Right ventricle myocardium inferior (tissue), 1 donor: ENCODE measurements at places on chromosomes 5 and 9. TPM values are rescaled to one million over a fixed set of nuclear protein-coding genes. Genes with fewer than 3 reads are reported as not detected.

DNA sequence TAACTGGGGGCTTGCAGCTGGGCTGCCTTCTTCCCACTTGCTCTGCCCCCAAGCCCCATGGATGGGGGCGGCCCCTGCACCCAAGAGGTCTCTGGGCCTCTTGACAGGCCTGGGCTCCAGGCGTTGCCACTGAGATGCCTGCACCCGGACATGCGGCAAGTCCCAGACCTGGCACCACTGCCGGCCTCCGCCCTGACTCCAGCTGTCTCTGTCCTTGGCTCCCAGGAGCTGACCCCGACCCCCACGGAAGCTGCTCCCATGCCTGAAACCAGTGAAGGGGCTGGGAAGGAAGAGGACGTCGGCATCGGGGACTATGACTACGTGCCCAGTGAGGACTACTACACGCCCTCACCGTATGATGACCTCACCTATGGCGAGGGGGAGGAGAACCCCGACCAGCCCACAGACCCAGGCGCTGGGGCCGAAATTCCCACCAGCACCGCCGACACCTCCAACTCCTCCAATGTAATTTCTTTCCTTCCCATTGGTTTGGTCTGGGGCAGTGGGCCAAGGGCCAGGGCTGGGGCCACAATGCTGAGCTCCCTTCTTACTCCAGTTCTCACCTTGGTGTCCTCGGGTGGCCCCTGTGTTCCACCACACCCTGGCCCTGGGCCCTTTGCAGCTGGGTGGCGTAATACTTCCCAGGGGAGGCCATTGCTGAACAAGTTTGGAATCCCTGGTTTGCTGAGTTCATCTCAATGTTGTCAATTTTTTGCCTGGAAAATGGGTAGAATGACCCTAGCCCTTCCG is 88.6 kb downstream of the COL5A1 start:
- DNase-seq = peak; percentile 84

- no peak for DNase-seq
Observed at GRCh38 chr9:120937596-120937995, 11.0 kb upstream of the TRAF1 start.

The NR6A1 gene
- 1.2 TPM for total RNA-seq

DNA sequence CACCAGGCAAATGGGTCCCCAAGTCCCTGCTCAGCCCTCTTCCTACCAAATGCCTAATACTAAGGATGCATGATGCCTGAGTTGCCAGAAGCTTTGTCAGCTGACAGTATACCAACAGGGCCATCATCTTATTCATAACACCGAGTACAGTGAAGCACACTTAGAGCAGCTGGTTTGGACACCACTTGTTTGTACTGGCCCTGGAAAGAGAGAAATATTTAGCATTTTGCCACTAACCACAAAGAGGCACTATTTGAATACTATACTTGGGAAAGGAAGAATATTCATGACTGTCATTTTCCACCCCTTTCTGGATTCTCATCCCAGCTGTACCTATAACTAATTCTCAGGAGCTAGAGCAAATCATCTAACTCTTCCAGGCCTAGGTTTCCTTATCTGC is 364.4 kb upstream of the KIF2A start:
- DNase-seq = no peak

The PCDHA6 gene
- total RNA-seq = not detected

DNA sequence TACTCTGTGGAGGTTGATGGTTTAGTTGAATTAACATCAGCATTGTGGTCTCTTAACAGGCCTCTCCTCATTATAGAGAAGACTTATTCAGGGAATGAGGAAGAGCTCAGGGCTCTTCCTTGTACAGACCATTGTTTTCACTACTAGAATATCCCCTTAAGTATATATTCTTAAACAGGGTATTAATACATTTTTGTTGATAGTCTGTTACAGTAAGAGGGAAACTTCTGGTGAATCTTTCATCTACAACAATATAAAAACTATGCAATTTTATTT is 330.7 kb downstream of the ADGRV1 start:
- no peak for DNase-seq

The MED10 gene
- total RNA-seq = 28.9 TPM

DNA sequence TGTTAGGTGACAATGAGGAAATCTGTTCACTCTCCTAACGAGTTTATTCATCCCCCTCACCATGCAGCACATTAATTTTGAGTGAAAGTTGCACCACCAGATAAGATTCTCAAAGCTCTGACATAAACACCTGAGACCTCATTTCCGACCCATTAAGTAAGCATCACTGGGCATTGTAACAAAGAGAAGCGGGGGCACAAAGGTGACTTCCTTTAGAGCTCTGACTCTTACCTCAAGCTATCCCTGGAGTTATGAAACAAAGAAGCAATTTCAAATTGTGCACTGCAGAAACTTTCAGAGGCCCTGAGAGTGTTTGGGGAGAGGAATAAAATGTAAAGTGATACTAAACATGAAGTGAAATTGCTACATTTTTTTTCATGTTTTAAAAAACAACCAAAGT is 29.5 kb downstream of the C5orf15 start:
- no peak for DNase-seq

DNA sequence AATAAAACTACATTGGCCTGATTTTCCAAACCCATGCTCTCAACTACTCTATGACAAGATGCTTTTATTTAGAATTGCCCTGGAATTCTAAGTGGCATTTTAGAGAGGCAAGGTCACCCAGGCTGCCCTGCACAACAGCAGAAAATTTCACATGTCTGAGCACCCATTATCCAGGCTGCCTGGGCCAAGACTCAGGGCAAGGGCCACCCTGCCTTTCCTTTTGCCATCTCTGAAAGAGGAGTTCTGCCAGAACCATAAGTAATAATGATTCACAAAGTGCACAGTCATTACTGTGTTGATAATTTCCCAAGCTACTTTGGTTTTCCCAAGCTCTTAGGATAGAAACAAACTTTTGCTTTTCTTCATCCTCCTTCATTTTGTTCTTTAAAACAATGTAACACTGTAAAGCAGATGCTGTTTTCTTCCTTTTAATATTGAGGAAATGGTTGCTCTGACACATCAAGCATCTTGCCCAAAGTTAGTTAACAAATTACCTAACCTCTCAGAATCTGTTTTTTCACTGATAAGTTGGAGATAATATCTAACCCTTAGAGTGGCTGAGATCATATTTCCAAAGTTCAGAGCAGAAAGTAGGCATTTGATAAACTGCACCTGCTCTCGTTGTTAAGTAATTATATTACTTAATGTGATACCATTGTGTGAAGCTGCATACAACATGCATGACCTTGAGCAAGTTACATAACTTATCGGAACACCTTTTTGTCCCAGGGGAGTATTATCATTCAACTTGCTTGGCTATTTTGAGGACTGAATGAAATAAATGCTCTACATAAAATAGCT is 325.6 kb downstream of the PRELID2 start:
- DNase-seq = no peak

The BTNL3 gene
- total RNA-seq = not detected

- DNase-seq = no peak
Observed at GRCh38 chr5:127429928-127430327, 87.5 kb upstream of the PRRC1 start.

- DNase-seq = no peak
Observed at GRCh38 chr5:87900419-87900818, 368.2 kb downstream of the TMEM161B start.

The PCDHB5 gene
- 1.6 TPM for total RNA-seq

GRCh38 chr5:1732945-1733344 is 66.7 kb downstream of the MRPL36 start:
- DNase-seq = no peak

- DNase-seq = no peak
Observed at GRCh38 chr5:14201325-14202045, 58.3 kb downstream of the TRIO start.

The IER5L gene
- total RNA-seq = 4.6 TPM

The SPATA31C1 gene
- not detected for total RNA-seq

DNA sequence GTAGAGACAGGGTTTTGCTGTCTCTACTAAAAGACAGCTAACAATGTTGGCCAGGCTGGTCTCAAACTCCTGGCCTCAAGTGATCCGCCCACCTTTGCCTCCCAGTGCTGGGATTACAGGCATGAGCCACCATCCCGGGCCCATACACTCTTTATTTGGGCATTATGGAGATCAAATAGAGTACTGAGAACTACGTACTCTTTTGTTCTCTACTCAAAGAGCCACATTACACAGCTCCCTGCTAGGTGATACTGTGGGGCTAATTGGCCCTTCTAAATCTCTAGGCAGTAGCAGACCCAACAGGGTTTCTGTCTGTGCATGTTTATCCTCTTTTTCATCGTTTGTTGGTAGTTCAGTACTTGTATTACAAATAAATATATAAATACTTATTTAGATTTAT is 16.1 kb downstream of the CKMT2 start:
- no peak for DNase-seq

The OR1L1 gene
- not detected for total RNA-seq

DNA sequence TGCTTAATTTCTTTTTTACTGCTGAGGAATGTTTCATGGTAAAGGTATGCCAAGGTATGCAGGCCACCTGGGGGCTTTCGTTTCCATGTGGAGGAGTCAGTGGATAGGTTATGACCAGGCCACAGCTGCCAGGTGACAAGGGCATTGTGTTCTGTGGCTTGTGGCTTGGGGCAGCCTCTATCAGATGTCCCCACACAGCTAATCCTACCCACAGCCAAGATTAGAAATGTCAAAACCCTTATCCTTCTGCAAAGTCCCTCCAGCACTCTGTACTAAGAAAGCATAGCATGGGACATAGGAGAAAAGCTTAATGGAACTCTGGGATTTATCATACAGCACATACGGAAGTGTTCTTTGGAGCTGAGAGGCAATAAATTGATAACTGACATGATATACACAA is 171.2 kb upstream of the S1PR3 start:
- no peak for DNase-seq

GRCh38 chr5:139648205-139649081 is at the start of gene CXXC5:
Gene CXXC5, plus strand, starts transcription at chr5:139648349. Its CDS starts 32,175 bp downstream, at chr5:139680524.
- peak; percentile 89 for DNase-seq

The HSPB3 gene
- total RNA-seq = 549 TPM

DNA sequence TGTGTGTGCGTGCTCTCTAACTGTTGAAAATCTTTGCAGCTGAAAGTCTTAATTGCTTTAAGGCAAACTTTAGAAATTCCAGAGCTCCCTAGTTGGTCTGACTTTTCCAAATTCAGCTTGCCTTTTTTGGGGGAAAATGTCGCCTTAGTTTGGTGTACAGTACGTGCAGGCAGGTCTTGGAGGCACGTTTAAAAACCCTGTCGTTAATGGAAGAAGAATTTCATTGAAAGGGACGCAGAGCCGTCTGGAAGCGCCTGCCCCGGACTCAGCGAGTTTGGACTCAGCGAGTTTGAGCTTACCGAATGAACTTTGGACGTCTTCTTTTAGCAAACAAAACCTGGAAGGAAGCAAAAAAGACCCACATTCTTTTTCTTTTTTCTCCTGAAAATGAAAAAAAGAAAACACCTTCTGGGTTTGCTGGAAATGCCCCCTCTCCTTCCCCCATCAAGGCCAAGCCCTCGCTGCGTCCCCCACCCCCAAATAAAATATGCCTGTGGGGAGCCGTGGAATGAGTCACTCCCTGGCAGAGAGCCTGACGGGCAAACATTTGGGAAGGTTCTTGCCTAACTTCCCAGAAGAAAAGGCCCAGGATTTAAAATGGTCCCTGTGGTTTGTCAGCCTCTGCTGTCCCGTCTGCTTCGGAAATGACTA is 1.5 kb downstream of the NEK6 start:
- peak; percentile 68 for DNase-seq

DNA sequence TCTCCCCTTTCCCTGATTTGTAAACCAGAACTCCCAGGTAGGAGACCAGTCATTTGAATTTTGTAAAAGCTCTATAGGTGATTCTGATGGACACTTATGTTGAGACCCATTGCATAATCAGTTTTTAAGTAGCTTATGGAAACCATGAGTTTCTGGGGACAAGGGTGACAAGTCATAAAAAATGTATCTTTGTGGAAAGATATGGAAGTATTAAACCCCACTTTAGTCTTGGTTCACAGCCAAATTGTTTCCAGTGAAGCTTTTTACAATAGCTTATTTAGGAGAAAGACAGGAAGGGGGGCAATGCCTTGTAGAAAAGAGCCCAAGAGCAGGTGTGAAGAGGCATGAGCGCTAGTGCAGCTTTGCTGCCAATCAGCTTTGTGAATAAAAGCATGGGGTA is 453 bp upstream of the CCL28 start:
- no peak for DNase-seq

The ARPC5L gene
- total RNA-seq = 41.8 TPM

- DNase-seq = no peak
Observed at GRCh38 chr5:91106842-91107511, 276.1 kb downstream of the ARRDC3 start.

- peak; percentile 46 for DNase-seq
Observed at GRCh38 chr9:95138474-95138873, 179.0 kb downstream of the FANCC start.

- DNase-seq = no peak
Observed at GRCh38 chr9:88657893-88658292, 122.9 kb downstream of the NXNL2 start.

DNA sequence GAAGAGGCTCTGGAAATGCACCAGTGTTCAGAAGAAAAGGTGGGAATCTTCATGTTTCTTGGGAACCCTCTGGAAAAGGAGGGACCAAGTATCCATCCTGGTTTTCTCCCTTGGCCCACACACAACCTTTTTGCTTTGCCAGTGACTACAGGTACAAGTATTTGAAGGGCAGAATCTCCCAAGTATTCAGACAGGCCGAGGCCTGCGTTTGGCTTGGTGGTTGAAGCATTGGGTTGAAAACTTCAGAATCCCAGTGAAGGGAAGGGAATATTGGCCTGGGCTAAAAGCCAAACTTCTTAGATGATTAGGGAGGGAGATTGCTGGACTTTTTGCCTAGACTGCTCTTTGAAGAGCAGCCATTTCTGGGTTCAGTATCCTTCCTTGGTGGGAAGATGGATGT is 71.9 kb downstream of the UBAP1 start:
- DNase-seq = no peak

GRCh38 chr5:150397146-150397781 is 15.4 kb downstream of the CD74 start:
- DNase-seq = no peak

DNA sequence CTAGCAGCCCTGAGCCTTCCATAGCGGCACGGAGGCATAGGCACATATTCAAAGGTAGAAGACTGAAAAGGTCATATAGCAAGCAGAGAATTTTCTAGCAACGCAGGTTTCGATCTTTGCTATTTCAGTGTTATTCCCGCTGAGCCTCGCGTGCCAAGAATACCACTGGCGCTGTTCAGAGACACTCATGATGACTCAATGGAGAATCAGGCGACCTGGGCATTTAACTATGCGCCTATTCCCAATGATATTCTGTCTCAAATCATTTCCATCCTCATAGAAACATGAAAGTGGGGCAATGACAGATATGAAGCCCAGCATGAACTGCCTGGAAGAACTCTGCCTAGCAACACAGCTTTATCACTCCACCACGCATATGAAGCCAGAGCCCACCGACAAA is 59.9 kb downstream of the EFNA5 start:
- DNase-seq = no peak

DNA sequence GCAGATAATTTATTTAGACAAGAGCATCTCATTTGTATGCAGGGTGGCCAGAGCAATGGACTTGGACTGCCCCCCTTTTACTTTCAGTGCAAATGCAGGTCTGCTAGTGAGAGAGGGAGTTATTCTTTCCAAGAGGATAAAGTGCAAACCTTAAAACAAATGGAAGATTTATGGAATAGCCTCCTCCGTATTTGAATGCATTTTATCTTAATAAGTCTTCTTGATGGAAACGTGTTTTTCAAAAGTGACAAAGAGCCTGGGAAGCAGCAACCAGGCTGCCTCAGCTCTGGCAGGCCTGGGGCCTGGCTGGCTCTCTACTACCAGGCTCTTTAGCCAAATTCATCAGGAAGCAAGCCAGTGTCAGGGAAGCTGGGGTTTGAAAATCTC is 6.8 kb downstream of the NR2F1 start:
- DNase-seq = no peak

The ACTBL2 gene
- total RNA-seq = not detected

The HTR1A gene
- total RNA-seq = not detected

GRCh38 chr9:134863306-134863902 is 17.2 kb upstream of the FCN2 start:
- DNase-seq = no peak
